Activated T-cell treated with anti-CD3 and anti-CD28 coated beads for 1 hour (primary cell): ENCODE measurements at places on chromosomes 2 and 18.

DNA sequence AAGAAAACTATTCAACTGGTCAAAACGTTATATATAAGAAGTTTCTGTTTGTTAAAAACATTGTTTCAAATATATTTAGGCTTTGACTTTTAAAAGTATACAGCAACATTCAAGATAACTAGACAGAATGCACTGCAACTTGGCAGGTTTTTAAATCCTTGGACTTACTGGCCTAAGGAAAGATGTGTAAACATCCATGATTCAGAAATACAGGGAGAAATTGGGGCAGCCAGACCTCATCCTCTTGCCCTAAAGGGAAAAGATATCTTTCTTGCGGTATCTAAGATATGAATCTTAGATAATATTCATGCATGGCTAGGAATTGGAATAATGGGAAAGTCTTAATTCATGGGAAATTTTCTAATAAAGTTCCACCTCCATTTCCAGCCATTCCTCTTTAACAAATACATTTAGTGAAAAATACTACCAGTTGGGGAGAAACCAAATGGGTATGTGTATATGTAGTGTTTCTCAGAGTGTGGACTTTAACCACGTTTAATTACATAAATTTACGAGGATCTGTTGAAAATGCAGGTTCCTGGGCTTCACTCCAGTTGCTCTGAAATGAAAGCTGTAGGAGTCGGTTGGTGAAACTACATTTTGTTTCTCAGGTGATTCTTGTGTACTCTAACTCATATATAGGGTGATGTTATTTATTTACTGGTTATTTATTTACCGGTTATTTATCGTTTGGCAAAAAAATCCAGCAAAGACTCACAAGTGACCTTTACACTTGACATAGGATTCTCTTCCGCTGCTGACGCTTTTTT lies 587 bp upstream of the TANK start:
- DNase-seq, result no peak

DNA sequence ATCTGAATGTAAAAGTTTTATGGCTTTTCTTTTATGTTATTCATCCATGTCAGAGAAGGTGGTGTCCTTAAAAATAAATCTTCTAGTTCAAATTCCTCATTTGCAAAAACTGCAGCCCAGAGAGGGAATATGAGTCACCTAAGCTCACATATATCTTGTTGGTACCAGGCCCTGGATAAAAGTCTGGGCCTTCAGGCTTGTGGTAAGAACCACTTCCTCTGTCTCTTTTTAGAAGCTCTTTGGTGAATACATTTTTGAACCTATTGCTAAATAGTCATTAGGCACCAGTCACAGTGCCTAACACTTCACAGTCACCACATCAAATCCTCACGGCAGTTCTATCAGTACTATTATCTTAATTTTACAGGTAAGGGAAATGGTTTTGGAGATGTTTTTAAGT lies 199.2 kb downstream of the KCNS3 start:
- DNase-seq, result no peak

DNA sequence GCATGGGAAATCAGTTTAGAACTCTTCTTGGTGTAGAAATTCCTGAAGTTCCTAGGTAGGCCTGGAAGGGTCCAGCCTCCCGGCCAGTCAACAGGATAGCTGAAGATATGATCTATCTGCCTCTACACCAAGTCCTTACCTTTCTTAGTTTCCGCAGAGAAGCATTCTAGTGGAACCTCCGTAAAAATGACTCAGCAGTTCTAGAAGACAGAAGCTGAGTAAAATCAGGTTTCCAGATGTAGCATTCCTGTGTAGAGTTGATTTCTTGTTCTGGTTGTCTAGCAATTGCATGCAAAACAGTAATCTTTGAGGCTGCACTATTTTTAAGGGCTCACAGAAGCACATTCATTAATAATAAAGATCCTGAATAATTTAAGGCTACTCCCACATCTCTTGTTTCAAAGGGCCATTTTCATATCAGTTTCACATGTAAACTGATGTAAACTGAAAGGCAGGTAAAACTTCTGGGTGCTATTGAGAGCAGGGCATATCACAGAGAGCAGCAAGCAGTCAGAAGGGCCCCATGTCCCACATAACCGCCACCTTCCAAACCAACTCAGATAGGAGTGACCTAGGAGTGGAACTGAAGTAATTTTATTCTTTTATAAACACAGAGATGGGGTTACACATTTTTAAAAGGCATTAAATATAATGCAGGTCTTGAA lies 3.2 kb upstream of the DYTN start:
- DNase-seq, result no peak

DNA sequence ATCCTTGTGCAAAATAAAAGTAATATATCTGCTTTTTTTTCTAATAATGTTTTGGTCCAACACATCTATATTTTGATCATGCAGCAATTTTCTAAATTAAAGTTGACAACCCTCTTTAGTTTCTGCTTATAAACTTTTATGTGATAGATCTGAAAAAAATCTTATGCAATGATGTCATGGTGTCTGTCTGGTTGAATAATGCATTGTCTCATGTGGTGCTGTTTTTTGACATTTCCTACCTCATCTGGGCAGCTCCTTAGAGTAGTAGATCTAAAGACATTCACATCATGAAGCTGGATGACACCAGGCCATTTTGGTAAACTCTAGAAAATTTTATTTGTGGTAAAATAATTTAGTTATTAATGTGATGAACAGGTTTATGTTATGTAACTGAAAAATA lies 106.8 kb upstream of the FN1 start:
- DNase-seq, result no peak

GRCh38 chr2:128625963-128626759 lies 307.5 kb upstream of the HS6ST1 start:
- DNase-seq, result no peak

DNA sequence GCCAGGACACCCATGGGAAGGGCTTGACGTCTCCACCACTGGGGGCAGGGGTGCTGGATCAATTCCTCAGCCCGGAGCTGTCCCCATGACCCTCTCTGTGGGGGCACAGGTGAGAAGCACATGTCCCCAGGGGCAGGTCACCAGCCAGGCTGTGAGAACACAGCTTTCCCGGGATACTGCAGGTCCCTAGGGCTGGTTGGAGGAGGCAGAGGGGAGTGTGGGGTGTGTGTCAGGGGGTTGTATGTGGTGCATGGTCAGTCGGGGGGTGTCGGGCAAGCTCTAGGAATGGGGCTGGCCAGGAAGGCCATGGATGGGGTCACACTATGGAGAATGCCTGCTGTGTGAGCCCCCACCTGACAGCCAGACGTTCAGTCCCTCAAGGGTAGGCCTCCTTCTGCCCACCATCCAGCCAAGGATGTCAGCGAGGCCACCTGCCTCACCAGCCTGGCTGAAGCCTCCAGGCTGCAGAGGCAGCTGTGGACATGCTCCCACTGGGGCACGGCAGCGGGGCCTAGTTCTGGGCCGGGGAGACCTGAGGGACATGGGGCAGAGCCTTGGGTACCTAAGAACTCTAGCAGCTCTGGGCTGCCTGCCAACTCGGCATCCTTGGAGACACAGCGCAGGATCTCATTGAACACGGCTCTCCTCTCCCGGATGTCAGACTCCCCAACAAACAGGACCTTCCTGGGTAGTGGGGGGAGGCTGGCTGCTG lies 10.3 kb downstream of the HS1BP3 start:
- no peak for DNase-seq

GRCh38 chr2:105894327-105894944 lies 149.7 kb downstream of the NCK2 start:
- DNase-seq, result no peak

DNA sequence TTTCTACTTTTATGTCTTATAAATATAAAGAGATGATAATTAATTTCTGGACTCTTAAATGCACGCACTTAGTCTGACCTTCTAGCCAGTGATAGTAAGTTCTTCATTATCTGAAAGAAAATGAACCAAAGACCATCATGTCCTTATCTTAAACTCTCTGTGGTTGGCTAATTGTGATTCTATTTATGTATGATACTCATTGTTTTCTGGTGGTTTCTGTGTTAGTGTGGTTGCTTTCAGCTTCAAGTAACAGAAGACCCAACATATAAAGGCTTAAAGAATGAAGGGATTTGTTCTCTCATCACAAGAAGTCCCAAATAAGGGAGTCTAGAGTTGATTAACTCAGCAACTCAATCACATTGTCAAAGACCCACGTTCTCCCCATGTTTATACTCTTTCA lies 225.2 kb upstream of the TANK start:
- DNase-seq, result no peak

DNA sequence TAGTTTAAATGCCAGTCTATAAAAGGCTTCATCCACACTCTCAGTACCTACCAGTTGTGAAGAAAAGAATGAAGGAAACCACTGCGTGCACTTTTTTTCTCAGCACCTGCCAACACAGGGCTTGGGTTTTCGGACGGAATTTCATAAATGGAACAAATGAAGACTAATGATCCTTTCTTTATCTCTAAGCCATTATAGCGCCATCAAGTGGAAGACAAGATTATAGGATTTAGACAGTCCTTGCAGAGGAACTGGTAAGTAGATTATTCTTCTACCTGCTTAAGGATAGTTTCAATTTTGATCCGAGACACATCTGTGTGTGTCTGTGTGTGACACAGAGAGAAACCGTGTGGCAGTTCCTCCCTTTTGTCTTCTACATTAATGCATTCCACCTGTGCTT lies 245.6 kb downstream of the NRXN1 start:
- DNase-seq, result no peak

DNA sequence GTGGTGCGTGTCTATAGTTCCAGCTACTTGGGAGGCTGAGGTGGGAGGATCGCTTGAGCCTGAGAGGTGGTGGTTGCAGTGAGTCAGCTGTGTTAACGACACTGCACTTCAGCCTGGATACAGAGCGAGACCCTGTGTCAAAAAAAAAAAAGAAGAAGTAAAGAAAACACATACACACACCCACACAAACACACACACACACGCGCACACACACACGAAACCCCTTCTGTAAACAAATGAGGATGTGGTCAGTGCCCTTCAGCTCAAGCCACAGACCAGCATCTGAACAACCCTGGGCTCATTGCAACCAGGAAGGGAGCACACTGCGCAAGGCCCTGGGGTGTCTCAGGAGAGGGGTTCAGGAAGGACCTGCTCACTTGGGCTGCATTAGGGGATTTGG lies 47.9 kb upstream of the KCNF1 start:
- no peak for DNase-seq

GRCh38 chr2:202072737-202073401 lies at the start of gene KIAA2012:
Gene KIAA2012, plus strand, starts transcription at chr2:202073255. Its CDS starts 373 bp downstream, at chr2:202073628.
- no peak for DNase-seq

GRCh38 chr2:241082341-241083090 lies 19.6 kb downstream of the MTERF4 start:
- no peak for DNase-seq

GRCh38 chr18:3572761-3573160 lies 122.8 kb downstream of the TGIF1 start:
- DNase-seq, result no peak

GRCh38 chr2:226048611-226049010 lies 649.1 kb downstream of the NYAP2 start:
- no peak for DNase-seq

DNA sequence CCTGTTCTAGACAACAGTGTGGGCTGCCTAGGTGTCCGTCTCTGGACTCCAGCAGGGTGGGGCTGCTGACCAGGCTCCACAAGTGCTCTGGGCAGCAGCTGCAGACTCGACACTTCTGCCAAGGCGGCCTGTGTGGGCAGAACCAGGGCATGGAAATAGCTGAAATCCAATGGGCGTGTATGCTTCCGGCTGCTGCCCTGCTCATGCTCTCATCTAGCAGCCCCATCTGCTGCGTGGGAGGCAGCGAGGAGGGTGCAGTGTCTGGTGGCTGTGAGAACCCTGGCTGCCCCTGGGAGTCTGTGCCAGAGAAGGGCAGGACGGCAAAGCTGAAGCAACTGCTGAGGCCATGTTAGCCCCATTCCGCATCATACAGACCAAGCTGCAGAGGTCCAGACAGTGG lies 174.9 kb downstream of the SOX11 start:
- no peak for DNase-seq

GRCh38 chr2:41488888-41489287 lies 558.9 kb upstream of the PKDCC start:
- DNase-seq, result no peak
